Activated T-cell treated with anti-CD3 and anti-CD28 coated beads, Interleukin-2, amount 50 U/mL, for 4 hours (primary cell): ENCODE measurements at places on chromosomes 12 and 14.

DNA sequence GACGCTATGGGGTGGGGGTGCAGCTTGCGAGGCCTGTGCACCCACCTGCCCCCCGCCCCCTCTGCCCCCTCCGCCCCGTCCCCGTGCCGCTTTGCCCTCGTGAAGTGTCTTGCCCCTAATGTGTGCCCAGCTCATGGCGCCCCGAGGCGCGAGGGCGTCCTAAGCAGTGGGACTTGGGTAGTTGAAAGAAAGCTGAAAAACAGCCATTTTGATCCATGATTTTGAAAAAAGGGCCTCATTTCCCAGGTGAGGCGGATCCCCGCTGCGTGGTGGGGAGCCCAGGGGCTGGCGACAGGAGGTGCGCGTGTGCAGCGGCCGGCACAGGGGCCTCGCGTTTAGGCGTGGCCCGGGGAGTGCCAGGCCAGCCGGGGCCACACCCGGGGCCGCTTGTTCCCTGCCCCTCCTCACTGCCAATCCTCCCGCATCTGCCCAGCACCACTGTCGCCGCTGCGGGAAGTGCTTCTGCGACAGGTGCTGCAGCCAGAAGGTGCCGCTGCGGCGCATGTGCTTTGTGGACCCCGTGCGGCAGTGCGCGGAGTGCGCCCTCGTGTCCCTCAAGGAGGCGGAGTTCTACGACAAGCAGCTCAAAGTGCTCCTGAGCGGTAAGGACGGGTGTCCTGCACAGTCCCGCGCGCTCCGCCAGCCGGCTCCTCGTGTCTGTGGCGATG is 11.8 kb downstream of the ZFYVE21 start:
- DNase-seq = no peak

DNA sequence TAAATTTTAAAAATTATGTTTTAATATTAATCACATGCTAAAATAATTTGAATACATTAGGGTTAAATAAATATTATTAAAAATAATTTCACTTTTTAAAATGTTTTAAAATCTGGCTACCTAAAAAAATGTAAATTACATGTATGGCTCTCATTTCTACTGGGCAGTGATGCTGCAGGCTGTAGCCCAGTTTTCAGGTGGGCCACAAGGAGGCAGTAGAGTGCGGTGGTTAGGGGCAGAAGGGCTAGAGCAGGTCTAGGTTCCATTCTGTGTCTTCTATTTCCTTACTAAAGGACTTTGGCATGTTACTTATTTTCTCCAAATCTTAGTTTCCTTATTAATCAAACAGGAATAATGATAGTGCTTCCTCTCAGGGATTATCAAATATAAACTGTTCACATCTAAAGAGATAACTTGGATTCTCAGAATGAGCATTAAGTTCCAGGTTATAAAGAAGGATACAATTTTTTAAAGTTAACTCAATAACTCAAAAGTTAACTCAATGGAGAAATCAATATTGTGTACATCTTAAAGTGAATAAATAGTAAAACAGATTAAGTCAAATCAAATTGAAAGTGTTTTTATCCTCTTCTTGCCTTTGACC is 54.9 kb upstream of the OVCH1 start:
- peak; percentile 53 for DNase-seq

DNA sequence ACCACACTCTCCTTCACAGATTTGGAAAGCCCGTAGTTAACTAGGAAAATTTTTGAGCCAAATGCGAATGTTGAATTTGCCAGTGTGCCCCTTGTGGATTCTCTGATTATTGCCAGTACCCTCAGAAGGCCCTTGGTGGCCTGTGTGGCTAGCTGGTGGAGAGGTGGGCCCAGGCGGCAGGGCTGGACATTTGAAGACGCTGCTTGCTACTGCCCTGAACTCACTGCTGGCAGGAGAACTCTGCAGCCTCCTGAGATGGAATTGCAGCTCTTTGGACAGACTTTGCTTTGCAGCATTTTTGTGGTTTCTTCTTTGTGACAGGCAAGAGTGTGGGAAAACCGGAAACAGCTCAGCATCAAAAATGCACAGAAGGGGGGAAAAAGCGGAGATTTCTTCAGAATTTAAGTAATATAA is 97.6 kb downstream of the TGFB3 start:
- no peak for DNase-seq

DNA sequence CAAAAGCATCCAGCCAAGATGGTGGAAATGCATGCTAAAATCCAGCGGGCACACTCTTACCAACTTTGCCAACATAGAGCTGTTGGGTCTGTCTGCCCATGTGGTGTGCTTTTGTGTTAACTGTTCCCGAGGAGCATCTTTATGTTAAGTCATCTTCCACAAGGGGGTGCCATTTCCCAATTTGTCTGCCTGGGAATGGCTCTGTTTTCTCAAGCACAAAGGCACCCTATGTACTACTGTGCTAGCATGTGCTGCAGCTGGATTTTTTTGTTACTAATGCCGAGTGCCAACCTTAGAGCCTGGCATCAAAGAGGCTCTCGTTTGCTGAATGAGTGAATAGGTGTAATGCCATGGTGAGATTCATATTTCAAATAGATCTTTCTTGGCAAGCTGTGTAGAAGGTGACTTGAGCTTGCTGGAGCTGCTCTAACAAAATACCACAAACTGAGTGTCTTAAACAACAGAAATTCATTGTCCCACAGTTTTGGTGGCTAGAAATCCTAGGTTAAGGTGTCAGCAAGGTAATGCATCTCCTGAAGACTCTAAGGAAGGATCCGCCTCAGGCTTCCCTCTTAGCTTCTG is 74.3 kb downstream of the TRHDE start:
- no peak for DNase-seq

GRCh38 chr12:6662602-6662905 is 365 bp downstream of the ING4 start:
- no peak for DNase-seq

DNA sequence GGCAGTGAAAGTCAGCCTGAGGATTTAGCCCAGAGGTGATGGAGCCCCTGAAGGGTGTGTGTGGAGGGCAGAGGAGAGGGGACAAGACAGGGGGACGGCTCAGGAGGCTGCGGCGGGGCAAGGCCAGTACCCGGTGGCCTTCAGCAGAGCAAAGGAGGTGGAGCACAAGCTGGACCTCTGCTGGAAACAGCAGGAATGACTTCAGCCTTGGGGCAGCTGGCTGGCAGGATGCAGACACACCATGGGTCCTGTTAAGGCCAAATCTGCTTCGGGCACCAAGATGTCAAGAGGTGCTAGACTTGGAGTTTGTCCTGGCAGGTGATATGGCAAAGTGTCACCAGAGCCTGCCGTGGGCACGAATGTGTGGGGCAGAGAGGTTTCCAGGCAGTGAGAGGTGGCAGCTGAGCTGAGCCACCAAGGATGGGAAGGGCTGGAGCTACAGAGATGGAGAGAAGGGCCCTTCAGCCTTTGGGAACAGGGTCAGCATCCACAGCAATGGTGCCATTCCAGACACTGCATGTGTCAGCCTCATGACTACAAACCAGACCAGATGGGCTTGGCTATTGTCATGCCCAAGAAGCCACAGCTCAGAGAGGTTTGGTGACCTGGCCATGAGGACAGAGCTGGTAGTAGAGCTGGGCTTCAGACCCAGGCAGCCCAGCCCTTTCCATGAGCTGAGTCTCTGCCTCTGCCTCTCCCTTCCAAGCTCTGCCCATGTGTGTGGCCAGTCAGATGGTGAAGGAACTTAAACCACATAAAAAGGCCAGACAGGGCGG is 91.9 kb downstream of the LGMN start:
- DNase-seq = no peak

GRCh38 chr12:60308366-60308991 is 712.6 kb downstream of the SLC16A7 start:
- no peak for DNase-seq
